ENCODE measurements at places on chromosomes 11 and 22.
A peak's percentile ranks its signal among the peaks of the same experiment; 100 is the strongest.

GRCh38 chr11:57434640-57435546, 8.0 kb upstream of the SLC43A3 start:
- no peak for DNase-seq

DNA sequence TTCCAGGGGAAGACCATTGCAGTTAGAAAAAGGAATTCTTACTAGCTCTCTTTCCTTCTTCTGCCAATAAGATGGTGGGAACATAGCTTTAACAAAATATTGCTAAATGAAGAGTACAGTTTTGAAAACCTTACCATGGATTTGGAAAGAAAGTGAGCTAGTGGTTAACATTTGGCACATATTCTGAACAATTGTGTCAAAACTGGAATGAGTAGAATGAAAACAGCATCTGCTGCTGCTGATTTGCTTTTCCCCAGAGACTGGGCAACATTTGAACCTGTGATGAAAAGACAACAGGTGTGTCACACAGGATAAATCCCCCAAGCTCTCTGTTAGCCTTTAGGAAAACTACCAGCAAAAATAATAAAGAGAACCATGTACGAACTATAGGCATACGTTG, 761.4 kb downstream of the KCNA4 start:
- no peak for DNase-seq

DNA sequence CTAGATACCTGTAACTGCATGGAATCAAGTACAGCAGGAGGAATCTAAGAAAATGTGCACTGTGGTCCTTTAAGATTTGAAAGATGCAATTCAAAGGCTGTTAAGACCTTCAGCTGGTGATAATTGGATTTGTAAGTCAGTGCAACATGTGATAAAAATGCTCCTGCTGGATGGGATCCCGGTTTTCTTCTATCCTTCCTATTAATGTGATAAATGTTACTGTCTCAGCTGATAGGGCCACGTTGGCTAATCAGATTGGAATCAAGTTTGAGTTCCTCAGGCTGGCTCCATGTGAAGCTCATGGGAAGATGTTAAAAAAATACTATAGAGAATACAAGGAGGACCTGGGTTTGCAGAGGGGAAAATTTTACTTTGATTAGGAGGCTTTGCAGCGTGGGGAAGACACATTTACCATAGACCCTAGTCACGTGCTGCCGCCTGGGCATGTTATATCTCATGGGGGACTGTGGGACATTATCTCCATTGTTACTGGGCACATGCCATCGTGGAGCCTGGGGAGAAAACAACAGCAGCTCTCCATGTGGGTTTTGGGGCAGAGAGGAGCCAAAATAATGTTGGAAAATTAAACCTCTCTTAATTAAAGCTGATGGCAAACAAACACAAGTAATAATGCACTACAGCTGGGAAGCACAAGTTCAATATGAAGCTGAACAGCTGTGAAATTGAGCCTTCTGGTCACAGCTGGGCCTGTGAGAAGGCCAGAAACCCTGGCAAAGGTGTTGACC, 652.5 kb downstream of the NTM start:
- no peak for DNase-seq

GRCh38 chr11:100640071-100640470, 47.0 kb upstream of the ARHGAP42 start:
- DNase-seq = no peak

DNA sequence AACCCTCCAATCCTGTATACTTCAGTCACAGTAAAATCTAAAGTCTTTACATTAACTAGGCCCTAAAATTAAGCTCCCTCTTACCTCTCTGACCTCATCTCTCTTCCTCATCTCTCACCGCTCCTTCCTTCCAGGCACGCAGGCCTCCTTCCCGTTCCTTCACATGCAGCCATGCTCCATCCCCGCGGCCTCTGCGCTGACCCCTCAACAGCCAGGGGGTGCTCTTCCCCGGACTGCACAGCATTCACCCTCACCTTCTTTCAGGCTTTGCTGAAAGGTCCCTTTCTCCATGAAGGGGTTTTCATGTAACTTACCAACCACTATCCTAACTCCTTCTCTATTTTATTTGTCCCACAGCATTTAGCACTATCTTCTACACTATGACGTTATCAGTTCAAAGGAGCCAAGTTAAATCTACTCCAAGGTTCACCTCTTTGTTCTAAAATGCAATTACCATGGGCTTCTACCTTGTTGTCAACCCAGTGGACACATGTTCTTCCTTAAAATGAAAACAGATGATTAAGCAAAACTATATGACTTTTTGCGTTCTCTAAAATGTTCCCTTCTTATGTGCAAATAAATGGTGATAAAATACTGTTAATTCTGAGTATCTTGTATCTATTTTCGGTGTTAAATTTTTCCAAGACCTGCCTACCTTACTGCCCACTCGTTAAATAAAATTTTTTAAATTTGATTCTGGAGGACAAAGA, 57.8 kb upstream of the APOA1 start:
- DNase-seq = no peak

DNA sequence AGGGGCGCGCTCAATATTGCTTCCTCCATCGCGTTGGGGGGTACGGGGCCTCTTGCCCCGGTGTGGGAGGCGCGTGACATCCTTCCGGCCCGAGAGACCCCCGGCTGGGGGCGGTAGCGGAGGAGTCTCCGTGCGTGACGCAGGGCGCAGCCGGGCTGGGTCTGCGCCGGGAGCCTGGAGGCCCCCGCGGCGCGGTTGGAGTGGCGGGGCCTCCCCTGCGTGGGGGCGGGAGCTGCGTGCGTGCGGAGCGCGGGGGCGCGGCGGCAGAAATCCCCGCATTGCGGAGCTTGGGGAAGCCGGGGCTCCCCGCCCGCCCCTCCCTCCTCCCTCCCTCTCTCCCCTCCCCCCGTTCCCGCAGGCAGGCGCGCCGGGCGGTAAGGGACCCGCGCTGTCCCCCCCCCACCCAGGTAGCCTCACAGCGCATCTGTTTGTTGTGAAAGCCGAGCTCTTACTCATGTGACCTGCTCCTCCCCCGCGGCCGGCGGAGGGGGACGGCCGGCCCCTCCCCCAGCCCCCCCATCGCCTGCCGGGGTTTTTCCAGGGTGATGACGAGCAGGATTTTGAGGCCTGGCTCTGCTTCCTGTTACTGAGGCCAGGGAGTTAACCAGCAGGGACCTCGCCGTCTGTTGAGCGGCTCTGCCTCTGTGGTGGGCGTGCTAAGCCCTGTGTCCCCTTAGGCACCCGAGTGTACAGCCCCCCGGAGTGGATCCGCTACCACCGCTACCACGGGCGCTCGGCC, 1.6 kb downstream of the PIM3 start:
- DNase-seq = peak; percentile 93

All from heart right ventricle (tissue), 16 donors.